ENCODE measurements at places on chromosomes 3 and 15.

DNA sequence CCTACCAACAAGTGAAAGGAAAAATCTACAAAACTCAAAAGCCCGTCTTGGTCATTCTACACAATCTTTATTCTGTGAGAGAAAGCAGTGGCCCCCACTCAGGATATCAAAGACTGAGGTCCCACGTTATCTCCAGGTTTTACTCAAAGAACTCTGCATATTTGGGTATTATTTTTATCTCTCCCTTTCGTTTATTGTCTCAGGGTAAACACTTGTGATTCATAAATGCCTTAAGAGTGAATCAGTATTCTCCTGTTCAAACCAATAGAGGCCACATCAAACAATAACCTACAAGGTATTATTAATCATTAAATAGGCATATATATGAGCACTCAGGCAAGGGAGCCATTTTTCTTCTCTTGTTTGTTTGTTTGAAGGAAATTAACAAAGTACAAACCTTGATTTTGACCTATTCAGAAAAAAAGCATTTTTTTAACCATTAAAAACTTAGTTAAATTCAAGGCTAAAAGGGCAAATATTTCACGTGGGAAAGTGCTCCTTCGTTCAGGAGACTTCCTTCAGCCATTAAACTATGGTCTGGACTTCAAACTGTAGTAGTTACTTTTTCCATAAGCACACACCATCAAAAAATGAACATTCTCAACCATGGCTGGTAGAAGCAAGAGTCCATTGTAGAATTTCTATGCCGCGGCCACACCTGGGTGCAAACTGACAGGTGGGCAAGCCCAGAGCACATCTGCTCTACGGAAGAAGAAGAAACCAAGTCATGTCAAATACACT is 13.9 kb upstream of the HES1 start:
- DNase-seq: no peak

GRCh38 chr15:67097930-67098740 is 32.7 kb downstream of the SMAD3 start:
- no peak for DNase-seq

GRCh38 chr3:64675687-64676247 is 12.0 kb downstream of the ADAMTS9 start:
- DNase-seq: no peak

- DNase-seq: no peak
These were observed 607 bp downstream of the LCTL start for GRCh38 chr15:66565141-66565641.

DNA sequence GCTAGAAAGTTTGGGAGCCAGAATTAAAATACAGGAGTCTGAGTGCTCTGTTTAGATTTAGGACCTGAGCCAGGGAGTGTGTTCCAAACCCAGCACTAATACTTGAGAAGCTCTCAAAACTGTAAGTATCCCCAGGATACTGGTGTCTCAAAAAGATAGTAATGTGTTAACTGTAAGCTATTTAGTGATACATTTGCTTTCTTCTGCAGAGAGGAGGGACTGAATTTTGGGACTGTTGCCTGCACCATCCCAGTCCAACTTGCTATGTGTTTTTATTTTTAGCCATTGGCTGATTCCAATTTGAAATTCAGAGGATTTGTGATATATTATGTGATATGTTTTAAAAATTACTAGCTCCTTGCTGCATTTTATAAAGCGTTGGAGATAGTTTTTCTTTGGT is 31.5 kb downstream of the UBE2E1 start:
- no peak for DNase-seq

- no peak for DNase-seq
These were observed 103.4 kb upstream of the UBP1 start for GRCh38 chr3:33543601-33544000.

- DNase-seq: no peak
These were observed 62.8 kb downstream of the CTDSPL start for GRCh38 chr3:37924453-37924852.

DNA sequence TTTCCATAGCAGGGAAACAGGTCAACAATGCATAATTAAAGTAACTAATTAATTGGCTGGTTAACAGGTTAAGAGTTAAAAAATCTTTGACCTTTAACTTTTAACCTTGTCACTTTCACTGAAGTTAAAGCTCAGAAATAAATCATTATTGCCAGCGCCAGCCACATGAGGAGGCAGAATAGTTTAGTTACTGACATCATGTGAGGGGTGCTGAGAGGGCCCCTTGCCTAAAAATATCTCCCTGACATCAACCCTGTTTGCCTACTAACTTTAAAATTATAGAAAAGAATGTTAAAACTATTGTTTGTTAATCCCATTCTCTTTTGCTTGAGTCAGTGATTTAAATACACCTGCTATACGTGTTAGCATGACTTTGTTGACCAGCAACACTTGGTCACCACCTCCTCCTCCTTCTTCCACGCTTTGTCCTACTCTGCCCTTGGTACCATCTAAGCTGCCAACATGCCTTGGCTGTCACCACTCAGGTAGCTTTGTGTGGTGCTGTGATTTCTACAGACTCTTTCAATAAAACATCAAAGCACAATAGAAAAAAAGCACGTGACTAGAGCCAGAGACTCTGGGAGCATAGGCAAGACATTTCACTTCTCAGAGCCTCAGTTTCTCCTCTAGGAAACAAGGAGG is 2.7 kb downstream of the FBXO40 start:
- DNase-seq: no peak

Measured in SHP77 treated with DMSO at 0.1 percent for 48 hours (cell line).